Nephron progenitor cell (in vitro differentiated cells): ENCODE measurements at places on chromosomes 12 and 14.
A peak's percentile ranks its signal among the peaks of the same experiment; 100 is the strongest.

GRCh38 chr12:119803381-119803791, 73.7 kb downstream of the CIT start:
- DNase-seq: peak; percentile 47

DNA sequence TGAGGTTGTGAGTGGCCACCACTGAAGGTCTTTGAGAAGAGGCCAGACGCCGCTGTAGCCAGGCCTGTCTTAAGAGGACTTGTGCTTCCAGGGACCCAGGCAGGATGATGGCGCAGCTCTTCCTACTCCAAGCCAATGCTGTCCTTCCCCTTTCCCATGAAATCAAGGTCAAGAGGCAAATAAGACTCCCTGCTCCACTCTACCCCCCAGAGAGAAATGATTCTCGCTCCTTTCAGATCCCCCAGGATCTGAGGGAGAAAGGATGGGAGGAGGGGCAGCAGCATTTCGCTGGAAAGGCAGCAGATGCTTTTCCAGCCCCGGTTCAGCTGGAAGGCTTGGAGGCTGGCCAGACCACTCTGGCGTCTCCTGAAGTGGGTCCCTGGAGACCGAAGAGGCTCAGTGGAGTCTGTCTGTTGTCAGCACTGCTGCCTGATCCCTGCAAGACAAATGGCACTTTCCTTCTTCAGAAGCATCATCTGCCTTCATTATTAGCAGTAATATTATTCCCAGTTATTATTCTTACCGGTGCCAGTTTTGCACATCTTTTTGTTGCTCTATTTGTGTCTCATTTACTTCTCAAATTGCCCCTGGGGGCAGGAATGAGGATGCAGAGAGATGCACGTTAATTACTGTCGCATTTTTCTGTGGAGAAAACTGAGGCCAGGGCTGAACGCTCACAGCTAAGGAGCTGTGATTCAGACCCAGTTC, 51.4 kb downstream of the C14orf132 start:
- peak; percentile 37 for DNase-seq

GRCh38 chr12:122891661-122892525, 4.0 kb downstream of the VPS37B start:
- no peak for DNase-seq

DNA sequence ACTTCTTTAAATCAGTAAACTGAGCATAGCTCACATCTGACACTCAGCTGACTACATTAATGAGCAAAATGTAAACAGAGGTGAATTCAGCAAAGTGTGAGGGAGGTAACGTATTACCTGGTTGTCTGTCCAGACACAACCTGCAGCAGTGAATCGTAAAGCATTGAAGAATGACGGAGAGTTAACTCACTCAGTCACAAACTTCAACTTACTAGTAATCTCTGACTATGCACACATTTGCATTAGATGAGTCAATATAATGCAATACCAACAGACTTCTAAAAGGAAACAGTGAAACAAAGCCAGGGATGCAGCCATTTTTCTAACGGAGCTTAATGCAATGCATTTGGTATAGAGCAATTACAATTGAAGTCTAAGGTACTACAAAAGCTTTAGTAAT, 40.0 kb downstream of the STX2 start:
- no peak for DNase-seq
